Kidney epithelial cell (primary cell): ENCODE measurements at places on chromosomes 5 and 9. TPM values are rescaled to one million over a fixed set of nuclear protein-coding genes. Genes with fewer than 3 reads are reported as not detected.

The SPARC gene
- total RNA-seq: 139 and 140 TPM in 2 replicates

The ECSCR gene
- total RNA-seq: not detected in 2 replicates

The AK8 gene
- 1.6 and 2.0 TPM in 2 replicates for total RNA-seq

The COL15A1 gene
- 11.6 and 11.8 TPM in 2 replicates for total RNA-seq

The FOXD4L5 gene
- total RNA-seq: 0.04 and 0.27 TPM in 2 replicates

The SLC25A48 gene
- total RNA-seq: not detected in 2 replicates

GRCh38 chr5:22998774-22999173 lies 145.6 kb upstream of the CDH12 start:
- no peak for DNase-seq

DNA sequence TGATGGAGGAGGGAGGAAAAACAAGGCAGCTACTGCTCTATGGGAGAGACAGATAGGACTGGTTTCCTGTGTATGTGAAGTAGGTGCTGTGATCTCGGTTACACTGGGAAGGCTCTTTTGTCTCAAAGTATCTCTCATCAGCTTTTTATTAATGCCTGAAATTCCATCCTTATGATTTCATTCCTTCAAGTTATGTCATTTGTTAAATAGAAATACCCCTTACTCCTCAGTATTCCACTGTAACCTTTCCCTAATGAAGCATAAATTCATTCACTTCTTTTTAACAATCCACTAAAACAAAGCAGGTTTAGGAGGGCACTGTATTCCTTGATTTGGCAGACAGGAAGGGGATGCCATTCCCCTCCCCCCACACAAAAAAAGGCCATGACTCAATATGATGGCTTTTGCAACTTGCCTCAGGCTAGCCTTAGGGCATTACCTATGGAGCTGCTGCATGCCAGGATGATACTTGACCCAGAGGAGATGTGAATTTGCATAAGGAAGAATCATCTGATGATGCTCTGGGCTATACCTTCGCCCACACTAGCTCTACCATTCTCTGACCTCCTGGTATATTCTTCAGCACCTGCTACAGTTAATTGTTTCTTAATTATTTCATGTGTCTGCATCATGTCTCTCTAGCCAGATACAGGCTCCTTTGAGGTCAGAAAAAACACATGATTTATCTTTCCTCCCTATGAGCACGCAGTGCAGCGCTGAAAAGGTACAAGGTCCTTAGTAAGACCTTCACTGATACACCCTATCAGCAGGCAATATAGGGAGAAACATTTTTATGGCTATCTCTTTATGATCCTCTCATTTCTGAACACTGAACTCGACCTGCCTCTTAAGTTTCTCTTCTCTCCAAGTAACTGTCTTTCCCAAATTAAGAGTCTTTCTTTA lies 26.3 kb downstream of the NR3C1 start:
- no peak for DNase-seq

DNA sequence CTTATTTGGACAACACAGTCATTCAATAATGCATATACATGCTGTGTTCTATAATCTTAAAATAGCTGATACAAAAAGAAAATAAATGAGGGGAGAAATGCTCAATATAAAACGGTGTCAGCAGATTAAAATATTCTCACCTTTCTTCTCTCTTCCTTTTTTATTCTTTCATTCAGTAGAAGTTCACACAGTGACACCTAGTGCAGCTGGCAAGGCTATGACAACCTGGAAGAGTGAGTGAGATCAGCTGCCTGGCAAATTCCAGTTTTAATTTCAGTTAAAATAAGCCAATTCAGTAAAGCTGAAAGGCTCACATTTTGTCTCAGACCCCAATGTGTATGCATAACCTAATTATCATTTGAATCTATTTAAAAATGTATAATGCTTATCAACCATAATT lies 150.3 kb downstream of the RASEF start:
- no peak for DNase-seq

GRCh38 chr5:76125888-76126287 lies 42.7 kb downstream of the SV2C start:
- DNase-seq: no peak

- DNase-seq: peak; percentile 2
Observed at GRCh38 chr9:75451505-75451904, 363.2 kb downstream of the OSTF1 start.
